Stimulated activated CD8-positive, alpha-beta memory T cell treated with anti-CD3 and anti-CD28 coated beads, Interleukin-7, amount 100 ng/mL, for 1 hour (primary cell): ENCODE measurements at places on chromosomes 4 and X.

DNA sequence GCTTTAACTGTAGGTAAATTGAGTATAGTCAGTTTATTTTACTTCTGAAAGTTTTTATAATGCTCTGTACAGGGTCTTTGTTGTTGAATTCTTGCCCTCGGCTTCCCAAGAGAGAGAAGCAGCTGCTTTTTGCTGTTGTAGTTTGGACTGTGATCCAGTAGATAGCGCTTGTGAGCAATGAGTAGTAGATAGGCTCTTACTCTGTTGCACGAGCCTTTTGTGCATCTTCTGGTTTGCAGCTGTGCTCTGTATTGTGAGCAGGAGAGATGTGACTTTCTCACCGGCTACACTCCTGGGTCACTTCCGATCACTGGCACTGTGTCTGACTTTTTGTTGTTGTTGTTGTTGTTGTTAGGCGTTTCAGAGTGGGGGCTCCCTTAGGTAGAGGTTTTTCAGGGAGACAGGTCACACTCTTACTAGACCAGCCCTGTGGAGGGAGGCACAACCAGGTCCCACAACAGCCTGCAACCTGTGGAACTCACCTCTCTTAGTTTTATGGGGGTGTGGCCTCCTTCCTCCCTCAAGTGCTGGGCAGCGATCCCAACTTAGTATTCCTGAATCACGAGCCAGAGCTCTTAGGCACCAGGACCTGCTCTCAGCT lies 822.1 kb upstream of the GALNTL6 start:
- DNase-seq = no peak

DNA sequence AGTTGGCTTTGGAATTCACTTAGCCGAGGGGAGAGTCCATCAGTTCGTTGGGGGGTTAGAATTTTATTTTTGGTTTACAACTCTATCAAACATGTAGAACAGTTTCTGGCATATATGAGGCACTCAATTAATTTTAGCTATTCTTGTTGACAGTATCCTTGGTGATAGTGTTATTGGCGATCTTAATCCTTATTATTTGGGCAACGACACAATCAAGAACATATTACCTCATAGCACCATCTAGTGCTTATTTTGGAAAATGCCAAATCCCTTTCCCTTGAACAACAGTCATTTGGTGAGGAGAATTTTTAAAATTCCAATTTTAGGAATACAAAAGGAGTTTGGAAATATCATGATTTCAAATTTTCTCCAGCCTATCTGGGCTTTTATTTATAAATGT lies 17.9 kb upstream of the PGRMC1 start:
- DNase-seq = no peak

DNA sequence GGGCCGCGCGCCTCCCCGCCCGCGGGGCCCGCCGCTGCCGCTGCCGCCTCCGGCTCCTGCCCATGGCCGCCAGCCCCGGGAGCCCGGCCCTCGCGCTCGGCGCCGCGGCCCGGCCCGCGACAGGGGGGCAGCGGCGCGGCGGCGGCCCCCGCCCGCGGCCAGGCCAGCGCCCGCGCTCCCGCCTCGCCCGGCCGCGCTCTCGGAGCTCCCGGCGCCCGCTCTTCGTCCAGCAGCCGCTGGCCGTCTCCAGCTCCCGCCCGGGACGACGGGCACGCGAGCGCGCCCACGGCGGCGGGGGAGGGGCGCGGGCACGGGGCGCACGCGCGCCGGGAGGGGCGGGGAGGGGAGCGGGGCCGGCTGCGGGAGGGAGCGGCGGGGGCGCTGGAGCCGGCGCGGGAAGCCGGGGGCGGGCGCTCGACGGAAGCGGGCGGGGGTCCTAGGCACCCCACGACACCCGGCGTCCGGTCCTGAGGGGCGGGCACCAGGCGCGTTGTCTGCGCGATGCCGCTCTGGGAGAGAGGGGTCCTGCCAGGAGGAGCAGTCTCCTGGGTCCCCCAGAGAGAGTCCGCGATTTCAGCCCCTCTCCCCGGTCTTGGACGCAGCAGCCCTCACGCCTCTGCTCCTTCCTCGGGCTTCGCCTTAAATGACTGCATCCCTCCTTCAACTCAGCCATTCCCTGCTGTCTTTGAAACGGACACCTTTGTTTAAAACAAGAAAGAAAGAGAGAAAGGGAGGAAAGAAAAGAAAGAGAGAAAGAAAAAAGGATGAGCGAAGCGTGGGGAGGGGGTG lies 490 bp upstream of the PDZD4 start:
- DNase-seq = no peak

- no peak for DNase-seq
These were observed 1803.6 kb upstream of the PCDH7 start for GRCh38 chr4:28916585-28916984.

DNA sequence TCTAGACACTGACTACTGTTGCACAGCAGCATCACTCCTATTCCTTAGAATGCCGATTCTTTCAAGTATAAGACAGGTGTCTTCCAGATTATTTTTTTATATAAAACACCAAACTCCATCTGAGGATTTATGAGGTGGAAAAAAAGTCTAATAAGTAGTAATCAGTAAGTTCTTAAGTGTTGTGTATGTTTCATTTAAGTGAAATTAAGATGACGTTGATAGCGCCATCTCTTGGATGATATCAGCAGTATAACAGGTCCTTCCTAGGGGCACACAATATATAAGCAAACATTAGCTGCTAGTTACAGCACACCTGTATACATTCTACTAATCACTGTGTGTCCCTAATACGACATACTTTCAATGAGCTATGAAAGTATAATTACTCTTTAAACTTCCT lies 99.6 kb upstream of the STS start:
- DNase-seq = no peak

DNA sequence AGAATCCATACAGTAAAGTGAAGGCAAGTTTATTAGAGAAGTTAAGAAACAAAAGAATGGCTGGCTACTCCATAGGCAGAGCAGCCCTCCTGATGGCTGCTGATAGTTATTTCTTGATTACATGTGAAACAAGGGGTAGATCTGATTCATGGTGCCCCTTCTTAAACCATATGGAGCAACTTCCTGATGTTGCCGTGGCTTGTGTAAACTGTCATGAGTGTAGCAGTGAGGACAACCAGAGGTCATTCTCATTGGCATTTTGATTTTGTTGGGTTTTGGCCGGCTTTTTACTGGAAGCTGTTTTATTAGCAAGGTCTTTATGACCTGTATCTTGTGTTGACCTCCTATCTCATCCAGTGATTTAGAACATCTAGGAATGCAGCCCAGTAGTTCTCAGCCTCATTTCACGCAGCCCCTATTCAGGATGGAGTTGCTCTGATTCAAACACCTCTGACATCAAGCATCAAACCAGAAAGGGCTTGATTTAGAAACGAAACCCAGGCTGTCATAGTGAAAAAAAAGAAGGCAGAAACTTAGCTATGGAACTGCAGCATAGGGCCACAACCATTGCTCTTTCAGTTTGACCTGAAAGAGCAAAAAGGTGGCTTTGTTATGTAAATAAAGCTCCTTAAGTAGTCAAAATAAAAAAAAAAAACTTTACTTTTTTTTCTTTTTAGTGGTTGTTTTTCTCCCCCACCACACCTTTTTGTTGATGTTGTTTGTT lies 37.8 kb downstream of the SPCS3 start:
- no peak for DNase-seq

- no peak for DNase-seq
These were observed 23.4 kb upstream of the PRPS2 start for GRCh38 chrX:12767856-12768255.

DNA sequence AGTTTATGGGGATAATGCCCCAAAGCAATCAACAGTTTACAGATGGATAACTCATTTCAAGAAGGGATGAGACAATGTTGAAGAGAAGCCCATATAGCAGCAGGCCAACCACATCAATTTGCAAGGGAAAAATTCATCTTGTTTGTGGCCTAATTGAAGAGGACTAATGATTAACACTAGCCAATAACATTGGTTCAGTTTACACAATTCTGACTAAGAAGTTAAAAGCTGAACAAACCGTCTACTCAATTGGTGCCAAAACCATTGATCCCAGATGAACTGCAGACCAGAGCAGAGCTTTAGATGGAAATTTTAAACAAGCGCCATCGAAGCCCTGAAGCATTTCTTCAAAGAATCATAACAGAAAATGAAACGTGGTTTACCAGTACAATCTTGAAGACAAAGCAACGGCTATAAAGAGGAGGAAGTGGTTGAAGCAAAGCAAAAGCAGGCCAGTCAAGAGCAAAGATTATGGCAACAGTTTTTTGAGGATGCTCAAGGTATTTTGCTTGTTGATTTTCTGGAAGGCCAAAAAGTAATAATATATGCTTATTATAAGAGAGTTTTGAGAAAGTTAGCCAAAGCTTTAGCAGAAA lies 20.5 kb upstream of the BLTP1 start:
- no peak for DNase-seq

DNA sequence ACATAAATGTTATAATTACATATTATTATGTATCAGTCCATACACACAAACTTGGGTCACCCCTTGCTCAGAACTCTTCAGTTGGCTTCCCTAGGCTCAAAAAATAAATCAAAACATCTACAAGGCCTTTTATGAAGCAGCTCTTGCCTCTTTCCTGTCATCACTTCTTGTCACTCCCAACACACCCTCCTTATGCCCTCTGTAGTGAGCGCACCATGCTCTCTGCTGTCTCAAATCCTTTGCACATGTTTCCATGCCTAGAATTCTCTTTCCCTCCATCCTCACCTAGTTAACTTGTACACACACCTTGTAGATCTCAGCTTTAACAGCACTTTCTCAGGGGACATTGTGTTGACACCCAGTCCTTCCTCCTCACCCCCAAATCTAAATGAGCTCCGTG lies 53.0 kb downstream of the ATP8A1 start:
- no peak for DNase-seq

DNA sequence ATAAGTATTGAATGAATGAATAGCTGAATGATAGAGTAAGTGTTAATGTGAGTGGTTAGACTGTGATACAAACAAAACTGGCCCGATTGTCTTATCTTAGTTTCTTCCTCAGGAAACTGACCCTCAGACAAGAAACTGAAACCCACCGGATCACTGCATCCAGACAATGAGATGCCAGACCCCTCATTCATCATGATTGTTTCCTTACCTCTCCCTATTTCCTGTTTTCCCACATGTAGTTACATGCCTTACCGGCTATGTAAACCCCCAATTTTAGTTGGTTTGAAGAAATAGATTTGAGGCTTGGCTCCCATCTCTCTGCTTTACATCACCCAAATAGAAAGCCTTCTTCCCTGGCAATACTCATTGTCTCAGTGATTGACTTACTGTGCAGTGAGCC lies 218.9 kb upstream of the PPP1R2C start:
- no peak for DNase-seq

- DNase-seq = no peak
These were observed 55.9 kb downstream of the NPNT start for GRCh38 chr4:105951198-105951597.

- DNase-seq = no peak
These were observed 31.3 kb downstream of the SLIT2 start for GRCh38 chr4:20283039-20283438.

DNA sequence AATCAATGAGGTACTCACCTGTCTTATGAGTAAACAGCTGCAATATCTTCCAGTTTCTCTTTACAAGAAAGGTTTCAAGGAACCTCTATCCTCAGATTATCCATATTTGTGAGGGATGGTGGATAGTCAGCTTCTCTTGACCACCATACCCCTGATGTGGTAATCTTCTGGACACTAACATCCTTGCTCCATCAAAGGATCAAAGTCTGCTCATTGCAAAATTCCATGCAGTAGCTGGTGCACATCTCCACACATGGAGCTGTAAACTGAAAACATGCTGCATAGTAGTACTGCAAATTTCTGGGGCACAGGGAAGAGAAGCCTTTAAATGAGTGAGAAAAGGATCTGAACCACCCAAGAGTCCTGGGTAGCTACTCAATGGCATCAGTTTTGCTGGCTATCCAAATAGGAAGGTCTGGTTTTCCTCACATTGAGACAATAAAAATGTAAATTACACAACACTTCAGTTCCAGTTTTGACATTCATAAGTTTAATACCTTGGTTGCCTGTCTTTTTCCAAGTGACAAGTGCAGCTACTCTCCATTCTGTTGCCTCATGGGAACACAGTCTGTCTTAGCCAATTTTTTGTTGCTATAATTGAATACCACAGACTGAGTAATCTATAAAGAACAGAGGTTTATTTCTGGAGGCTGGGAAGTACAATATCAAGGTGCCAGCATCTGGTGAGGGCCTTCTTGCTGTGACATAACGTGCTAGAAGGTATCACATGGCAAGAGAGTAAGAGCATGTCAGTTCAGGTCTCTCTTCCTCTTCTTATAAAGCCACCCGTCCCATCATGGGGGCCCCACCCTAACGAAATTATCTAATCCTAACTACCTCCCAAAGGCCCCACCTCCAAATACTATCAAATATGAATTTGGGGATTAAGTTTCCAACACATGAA lies 34.4 kb upstream of the ARHGEF6 start:
- DNase-seq = no peak

- no peak for DNase-seq
These were observed 4.1 kb upstream of the RS1 start for GRCh38 chrX:18676050-18676449.

GRCh38 chr4:85543832-85544231 lies 68.9 kb downstream of the ARHGAP24 start:
- DNase-seq = no peak

DNA sequence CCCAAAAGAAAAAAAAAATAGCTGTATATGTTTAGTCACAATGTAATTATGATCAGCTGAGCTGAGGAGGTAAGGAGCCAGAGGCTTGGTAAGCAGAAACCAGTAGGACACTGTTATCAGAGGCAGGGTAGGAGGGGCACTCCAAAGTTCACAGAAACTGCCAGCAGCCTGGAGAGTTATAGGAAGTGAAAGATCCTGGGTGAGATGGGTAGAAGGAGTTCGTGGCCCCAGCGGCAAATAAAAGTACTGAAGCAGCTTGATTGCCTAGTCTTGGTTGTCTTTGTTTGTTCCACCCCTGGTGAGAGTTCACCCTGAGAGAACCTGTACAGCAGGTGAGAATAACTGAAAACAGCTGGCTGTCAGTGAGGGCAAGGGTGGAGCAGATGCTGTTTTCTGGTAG lies 340.8 kb downstream of the ADGRL3 start:
- no peak for DNase-seq

- no peak for DNase-seq
These were observed 31.4 kb upstream of the NKX6-1 start for GRCh38 chr4:84530454-84530853.

- no peak for DNase-seq
These were observed 116.7 kb downstream of the UBE2K start for GRCh38 chr4:39814403-39815185.

- DNase-seq = no peak
These were observed 91.7 kb downstream of the HPGD start for GRCh38 chr4:174430576-174430975.

DNA sequence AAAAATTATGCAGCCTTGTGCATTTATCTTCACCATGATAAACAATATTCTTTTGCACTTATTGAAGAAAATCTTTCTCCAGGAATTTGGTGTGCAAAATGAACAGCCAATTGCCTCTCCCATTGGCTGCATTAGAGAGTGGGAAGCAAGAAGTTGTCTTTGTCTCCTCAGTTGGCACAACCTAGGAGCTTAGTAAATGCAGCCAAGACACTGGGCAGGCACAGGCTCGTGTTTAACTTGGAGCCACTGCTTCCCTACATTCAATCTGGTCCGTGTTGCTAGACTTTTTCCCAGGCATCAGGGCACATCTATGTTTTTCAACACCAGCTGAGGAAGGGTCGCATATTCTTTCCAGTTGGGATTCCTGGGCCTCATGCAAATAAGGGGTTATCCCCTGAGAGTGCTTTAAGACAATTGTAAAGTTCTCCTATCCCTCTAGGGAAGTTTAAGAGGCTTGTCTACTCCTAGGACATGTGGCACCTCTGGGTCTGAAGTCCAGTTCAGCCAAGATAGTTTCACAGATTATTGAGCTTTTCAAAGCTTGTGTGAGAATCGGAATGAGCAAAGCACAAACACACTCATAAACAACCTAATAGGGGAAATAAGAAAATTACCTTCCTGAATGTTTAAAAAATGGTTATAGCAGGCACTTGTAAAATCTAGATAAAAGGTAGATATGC lies 31.8 kb upstream of the SRD5A3 start:
- no peak for DNase-seq
